ENCODE measurements at places on chromosomes 6 and 20.

GRCh38 chr6:26284537-26285142 lies 80.4 kb upstream of the BTN3A2 start:
- no peaks in the 10 kb centered on the region for H3K4me1 ChIP-seq
- H3K27ac ChIP-seq, result peak overlapping the region; percentile 76
- H3K36me3 ChIP-seq, result peaks cover 11% of the 10 kb centered on the region
- peak; percentile 47 for DNase-seq
- peak overlapping the region; percentile 66 for H3K4me3 ChIP-seq

DNA sequence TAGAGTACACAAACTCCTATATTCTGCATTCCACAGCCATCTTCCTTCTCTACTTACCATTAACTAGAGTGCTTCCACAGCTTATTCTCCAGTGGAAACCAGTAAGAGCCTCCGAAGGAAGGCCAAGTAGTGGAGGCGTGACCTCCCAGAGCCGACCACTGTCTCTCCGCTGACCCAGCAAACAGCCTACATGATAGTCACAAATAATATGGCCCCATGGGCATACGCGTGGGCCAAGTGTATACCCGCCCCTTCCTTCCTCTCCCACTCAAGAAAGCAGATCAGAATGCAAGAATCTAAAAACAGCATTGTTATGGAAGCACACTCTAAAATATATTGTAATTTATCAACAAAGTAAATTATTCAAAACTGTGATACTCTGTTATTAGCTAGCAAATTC lies 526.6 kb upstream of the JARID2 start:
- no peaks in the 10 kb centered on the region for H3K27me3 ChIP-seq
- DNase-seq, result no peak
- peaks cover 11% of the 10 kb centered on the region for H3K4me1 ChIP-seq
- no peaks in the 10 kb centered on the region for H3K36me3 ChIP-seq
- no peak overlapping the region for H3K4me3 ChIP-seq
- no peak overlapping the region for H3K27ac ChIP-seq

GRCh38 chr6:19465760-19466159 lies 371.4 kb upstream of the ID4 start:
- H3K4me3 ChIP-seq, result no peak overlapping the region
- no peaks in the 10 kb centered on the region for H3K36me3 ChIP-seq
- no peaks in the 10 kb centered on the region for H3K27me3 ChIP-seq
- no peaks in the 10 kb centered on the region for H3K4me1 ChIP-seq
- H3K27ac ChIP-seq, result no peak overlapping the region

DNA sequence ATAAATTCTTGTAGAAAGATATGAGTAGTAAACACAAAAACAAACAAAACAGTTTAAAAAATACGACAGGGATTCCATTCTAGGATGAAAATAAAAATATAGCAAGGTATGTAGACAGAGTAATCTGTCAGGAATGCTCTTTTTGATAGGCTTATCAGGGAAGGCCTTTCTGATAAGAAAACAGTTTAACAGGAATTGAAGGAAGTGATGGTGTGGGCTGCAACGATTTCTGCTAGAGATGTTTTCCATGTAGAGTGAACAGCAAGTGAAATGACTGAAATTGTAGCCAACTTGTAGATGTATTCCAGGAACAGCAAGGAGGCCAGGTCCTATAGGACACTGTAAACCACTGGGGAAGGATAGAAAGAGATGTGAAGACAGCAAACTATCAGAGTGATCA lies 689.7 kb upstream of the GJE1 start:
- no peaks in the 10 kb centered on the region for H3K4me1 ChIP-seq
- no peaks in the 10 kb centered on the region for H3K36me3 ChIP-seq
- no peaks in the 10 kb centered on the region for H3K27me3 ChIP-seq
- no peak for DNase-seq
- H3K27ac ChIP-seq, result no peak overlapping the region
- H3K4me3 ChIP-seq, result no peak overlapping the region

DNA sequence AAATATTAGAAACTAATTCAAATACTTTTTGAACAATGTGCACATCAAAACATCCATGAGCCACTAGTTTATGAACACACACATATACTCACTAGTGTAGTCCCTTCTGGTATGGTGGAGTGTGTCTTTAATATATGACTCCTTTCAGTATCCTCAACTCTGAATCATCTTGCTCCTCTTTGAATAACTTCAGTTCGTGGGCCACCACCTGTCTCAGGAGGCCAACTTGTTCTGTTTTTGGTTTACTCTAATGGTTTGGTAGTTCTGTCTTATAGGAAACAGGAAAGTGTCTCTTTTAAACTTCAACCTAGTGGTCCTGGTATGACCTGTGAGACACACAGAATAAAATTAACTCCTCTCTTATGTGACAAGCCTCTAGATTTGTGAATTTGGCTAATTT lies 55.6 kb downstream of the ZNF292 start:
- H3K27ac ChIP-seq, result no peak overlapping the region
- no peaks in the 10 kb centered on the region for H3K27me3 ChIP-seq
- DNase-seq, result no peak
- no peak overlapping the region for H3K4me3 ChIP-seq
- H3K4me1 ChIP-seq, result no peaks in the 10 kb centered on the region

DNA sequence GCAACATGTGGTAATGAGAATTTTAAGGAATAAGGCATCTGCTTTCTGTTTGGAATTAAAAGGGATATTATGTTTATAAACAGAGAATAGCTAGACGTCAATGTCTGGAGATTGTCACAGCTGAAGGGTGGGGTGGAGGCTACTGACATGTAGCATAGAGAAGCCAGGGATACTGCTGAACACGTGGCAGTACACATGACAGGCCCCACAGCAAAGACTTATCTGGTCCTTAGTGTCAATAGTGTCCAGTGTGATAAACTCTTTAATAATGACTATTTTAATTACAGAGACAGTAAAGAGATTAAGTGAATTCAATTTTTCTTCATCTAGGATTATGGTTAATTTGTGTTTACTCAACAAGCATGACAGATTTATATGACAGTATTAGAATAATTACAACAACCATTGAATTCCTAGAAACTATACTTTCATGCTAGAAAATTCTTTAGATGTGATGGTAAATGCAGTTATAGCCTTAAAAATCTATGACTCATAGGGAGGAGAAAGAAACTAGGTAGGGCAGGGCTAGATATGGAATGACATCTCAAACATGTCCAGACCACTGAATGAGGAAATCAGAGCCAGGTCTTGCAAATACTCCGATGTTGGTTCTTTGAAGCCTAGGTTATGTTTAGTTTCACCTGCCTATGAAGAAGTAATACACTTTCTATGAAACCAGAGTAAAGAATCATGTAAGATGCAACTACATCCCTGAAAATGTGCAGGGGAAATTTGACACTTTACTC lies 399.5 kb downstream of the PHF3 start:
- H3K27ac ChIP-seq, result no peak overlapping the region
- H3K27me3 ChIP-seq, result no peaks in the 10 kb centered on the region
- H3K36me3 ChIP-seq, result no peaks in the 10 kb centered on the region
- no peaks in the 10 kb centered on the region for H3K4me1 ChIP-seq

- no peaks in the 10 kb centered on the region for H3K4me1 ChIP-seq
- H3K4me3 ChIP-seq, result no peak overlapping the region
- DNase-seq, result no peak
- H3K27ac ChIP-seq, result no peak overlapping the region
- peaks cover 17% of the 10 kb centered on the region for H3K27me3 ChIP-seq
Observed at GRCh38 chr20:64140061-64140931, 24.0 kb upstream of the MYT1 start.

GRCh38 chr6:63674635-63675034 lies 39.0 kb downstream of the PHF3 start:
- H3K27me3 ChIP-seq, result no peaks in the 10 kb centered on the region
- no peaks in the 10 kb centered on the region for H3K4me1 ChIP-seq
- H3K36me3 ChIP-seq, result peaks cover 14% of the 10 kb centered on the region
- DNase-seq, result no peak
- H3K4me3 ChIP-seq, result no peak overlapping the region
- no peak overlapping the region for H3K27ac ChIP-seq

DNA sequence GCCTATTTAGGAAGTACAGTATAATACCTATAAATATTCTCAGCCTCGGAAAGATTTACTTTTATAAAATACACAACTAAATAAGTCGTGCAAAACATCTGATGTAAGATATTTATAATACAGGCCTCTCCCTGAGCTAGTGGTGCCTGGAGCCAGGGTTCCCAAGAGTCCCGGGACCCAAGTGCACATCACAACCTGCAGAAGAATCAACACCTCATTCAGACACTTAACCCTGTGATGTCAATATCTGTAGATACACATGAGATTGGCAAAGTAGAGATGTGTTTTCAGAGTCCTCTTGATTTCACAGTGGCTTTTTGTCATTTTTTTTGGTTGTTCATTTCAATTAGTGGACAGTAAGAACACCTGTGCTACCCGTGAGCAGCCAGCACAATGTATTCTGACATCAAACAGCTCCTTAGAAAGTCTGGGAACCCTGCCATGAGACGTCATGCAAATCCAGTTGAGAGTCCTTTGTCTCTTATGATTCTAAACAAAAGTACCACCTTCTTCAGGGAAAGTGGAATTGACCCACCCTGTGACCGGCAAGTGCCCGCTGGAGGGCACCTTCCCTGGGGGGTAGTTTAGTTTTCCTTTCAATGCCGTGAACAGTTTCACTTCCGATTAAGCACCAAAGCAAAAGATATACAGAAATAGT lies 101.6 kb downstream of the DACT2 start:
- H3K36me3 ChIP-seq, result no peaks in the 10 kb centered on the region
- H3K4me3 ChIP-seq, result no peak overlapping the region
- DNase-seq, result no peak
- H3K27me3 ChIP-seq, result no peaks in the 10 kb centered on the region

DNA sequence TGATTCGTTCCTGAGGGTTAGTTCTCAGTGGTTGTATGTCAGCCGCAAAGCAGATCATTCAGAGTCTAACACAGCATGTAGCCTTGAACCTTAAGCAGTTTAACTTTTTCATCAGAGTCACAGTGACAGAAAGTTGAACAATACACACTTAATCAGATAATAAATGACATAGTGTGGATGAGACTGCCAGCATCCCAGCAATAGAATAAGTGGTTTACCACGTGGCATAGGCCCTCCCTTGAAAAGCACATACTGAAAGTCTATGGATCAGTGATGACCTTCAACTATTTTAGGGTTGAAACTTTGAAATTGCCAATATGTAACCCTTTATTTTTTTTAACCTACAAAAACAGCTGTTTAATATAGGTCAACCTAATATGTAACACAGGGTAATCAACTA lies 265.3 kb downstream of the ARHGAP18 start:
- no peaks in the 10 kb centered on the region for H3K36me3 ChIP-seq
- no peaks in the 10 kb centered on the region for H3K4me1 ChIP-seq
- H3K27me3 ChIP-seq, result no peaks in the 10 kb centered on the region
- DNase-seq, result no peak
- no peak overlapping the region for H3K27ac ChIP-seq
- no peak overlapping the region for H3K4me3 ChIP-seq

GRCh38 chr6:129263176-129263575 lies 380.2 kb downstream of the LAMA2 start:
- H3K36me3 ChIP-seq, result peaks cover 6% of the 10 kb centered on the region
- no peak for DNase-seq
- H3K4me1 ChIP-seq, result no peaks in the 10 kb centered on the region
- no peaks in the 10 kb centered on the region for H3K27me3 ChIP-seq

DNA sequence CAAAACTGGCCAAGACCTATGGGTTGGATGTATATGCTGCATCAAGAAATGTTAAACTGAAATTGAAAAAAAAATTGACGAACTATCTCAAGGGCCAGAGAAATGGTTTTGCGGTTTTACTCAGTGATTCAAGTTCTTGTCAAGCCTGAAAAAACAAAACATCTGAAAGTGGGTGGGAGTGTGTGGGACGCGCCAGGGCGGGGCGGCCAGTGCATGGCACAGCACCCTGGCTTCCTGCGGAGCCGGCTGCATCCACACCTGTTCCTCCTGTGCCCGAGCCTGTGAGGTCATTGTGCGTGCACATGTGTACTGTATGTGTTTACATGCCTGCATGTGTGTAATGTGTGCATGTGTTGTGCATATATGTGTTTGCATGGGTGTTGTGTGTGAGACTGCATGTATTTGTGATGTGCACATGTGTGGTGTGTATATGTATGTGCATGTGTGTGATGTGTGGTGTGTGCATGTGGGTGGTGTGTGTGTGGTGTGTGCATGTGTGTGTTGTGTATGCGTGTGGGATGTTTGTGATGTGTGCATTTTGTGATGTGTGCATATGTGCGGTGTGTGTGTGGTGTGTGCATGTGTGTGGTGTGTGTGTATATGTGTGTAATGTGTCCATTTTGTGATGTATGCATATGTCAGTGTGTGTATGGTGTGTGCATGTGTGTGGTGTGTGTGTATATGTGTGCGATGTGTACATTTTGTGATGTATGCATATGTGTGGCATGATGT lies 59.8 kb downstream of the CDH4 start:
- H3K4me1 ChIP-seq, result no peaks in the 10 kb centered on the region
- no peak overlapping the region for H3K4me3 ChIP-seq

DNA sequence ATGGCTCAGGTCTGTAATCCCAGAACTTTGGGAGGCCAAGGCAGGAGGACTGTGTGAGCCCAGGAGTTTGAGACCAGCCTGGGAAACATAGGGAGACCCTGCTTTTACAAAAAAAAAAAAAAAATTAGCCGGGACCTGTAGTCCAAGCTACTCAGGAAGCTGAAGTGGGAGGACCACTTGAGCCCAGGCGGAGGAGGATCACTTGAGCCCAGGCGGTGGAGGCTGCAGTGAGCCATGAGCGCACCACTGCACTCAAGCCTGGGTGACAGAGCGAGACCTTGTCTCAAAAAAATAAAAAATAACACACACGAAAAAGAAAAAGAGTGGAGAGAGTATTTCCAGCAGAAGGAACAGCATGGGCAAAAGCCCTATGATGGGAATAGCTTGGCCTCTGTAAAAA lies 2.0 kb downstream of the TTLL9 start:
- no peaks in the 10 kb centered on the region for H3K27me3 ChIP-seq
- H3K4me3 ChIP-seq, result no peak overlapping the region

GRCh38 chr20:23160536-23161243 lies 74.6 kb upstream of the CD93 start:
- H3K36me3 ChIP-seq, result no peaks in the 10 kb centered on the region
- DNase-seq, result peak; percentile 9
- H3K4me3 ChIP-seq, result no peak overlapping the region
- no peaks in the 10 kb centered on the region for H3K27me3 ChIP-seq
- no peaks in the 10 kb centered on the region for H3K4me1 ChIP-seq
- H3K27ac ChIP-seq, result peak overlapping the region; percentile 58

DNA sequence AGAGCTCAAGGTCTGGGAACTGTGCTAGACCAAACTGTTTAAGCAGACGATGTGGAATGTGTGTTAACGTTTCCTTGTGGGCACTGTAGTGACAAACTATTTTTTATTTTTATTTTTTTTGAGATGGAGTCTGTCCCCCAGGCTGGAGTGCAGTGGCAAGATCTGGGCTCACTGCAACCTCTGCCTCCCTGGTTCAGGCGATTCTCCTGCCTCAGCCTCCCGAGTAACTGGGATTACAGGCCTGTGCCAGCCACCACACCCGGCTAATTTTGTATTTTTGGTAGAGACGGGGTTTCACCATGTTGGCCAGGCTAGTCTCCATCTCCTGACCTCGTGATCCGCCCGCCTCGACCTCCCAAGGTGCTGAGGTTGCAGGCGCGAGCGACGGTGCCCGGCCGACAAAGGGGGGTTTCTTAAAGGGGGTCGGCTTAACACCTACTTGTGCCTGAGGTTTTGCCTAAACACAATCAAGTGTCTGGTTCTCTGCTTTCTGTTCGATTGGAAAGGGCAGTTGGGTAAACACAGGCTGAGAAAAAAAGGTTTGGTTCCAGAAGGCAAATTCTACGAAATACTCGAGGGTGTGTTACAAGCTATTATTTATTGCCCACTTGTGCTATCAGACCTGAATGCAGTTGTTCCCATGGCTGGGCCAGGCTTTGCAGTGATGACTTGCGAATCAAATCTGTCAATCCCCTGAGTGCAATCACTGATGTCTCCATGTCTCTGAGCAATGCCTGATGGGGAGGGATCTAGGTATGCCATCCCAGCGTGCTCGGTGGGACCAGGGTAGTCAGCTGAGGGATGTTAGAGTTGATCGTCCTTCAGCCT lies 1.3 kb downstream of the NOP56 start:
- no peaks in the 10 kb centered on the region for H3K27me3 ChIP-seq
- H3K4me3 ChIP-seq, result peak overlapping the region; percentile 89
- H3K27ac ChIP-seq, result no peak overlapping the region
- peaks cover 26% of the 10 kb centered on the region for H3K4me1 ChIP-seq
- H3K36me3 ChIP-seq, result peaks cover 49% of the 10 kb centered on the region
